ENCODE measurements at places on chromosomes 16 and 17. TPM values are rescaled to one million over a fixed set of nuclear protein-coding genes. Genes with fewer than 3 reads are reported as not detected.

Gene TBC1D3G
- not detected for total RNA-seq

Gene CLCN7
- total RNA-seq: 29.3 TPM

Gene OTOP2
- not detected for total RNA-seq

Gene NOG
- total RNA-seq: 7.7 TPM

Gene CES5A
- 0.41 TPM for total RNA-seq

Gene CPSF4L
- not detected for total RNA-seq

Gene NPIPB6
- total RNA-seq: 0.82 TPM

Gene SULT1A3
- 5.3 TPM for total RNA-seq

Gene CD300C
- not detected for total RNA-seq

Gene KRT39
- total RNA-seq: not detected

Gene ZP2
- total RNA-seq: not detected

Gene KRT10
- 2.4 TPM for total RNA-seq

Gene SDR42E1
- total RNA-seq: 0.41 TPM

Gene EMP2
- 2.4 TPM for total RNA-seq

Gene SYCE1L
- 1.2 TPM for total RNA-seq

Gene TBKBP1
- total RNA-seq: 13.9 TPM

Gene NPIPA7
- total RNA-seq: 2.0 TPM

Gene ABCA10
- 4.1 TPM for total RNA-seq

Gene CMTM4
- total RNA-seq: 51.0 TPM

Gene DHRS7C
- not detected for total RNA-seq

Gene ARRB2
- total RNA-seq: 16.3 TPM

Gene ABAT
- total RNA-seq: 110 TPM

Gene TUBB3
- total RNA-seq: 3,334 TPM

Gene NLRC3
- total RNA-seq: 0.41 TPM
